ENCODE measurements at places on chromosomes 5 and 9.

GRCh38 chr9:126956917-126957686 is 42.5 kb downstream of the RALGPS1 start:
- DNase-seq = no peak

DNA sequence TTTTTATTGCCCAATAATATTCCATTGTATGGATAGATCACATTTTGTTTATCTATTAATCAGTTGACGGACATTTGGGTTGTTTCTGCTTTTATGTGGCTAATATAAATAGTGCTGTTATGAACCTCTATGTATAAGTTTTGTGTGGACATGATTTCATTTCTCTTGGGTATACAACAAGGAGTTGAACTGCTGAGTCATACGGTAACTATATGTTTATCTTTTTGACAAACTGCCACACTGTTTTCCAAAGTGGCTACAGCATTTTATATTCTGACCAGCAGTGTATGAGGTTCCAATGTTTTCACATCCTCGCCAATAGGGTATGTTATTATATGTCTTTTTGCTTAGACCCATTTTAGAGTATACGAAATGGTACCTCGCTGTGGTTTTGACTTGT is 264.3 kb downstream of the RFX3 start:
- DNase-seq = no peak

DNA sequence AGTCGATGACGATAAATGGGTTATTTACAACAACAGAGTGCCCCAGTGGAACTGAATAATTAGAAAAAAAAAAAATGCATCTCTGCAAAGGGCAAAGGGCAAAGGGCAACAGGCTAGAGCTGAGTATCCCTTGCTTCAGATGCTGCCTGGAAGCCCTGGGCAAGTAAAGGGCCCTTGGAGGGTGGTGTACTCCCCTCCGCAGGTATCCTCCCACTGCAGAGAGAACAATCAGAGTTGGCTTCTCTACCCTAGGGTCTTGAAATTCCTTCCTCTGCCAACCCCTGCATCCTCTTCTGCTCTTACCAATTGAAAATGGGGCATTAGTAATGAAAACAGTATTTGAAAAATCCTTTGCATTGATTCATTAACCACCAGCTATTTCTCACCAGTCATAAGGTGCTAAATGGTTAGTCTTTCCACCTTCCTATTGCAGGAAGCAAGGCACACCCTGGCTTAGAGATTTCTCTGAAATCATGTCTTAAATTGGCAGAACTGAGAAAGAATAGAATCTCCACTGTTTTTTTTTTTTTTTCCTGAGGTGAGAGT is 122.6 kb downstream of the SEMA6A start:
- DNase-seq = no peak

- DNase-seq = no peak
These were observed 37.0 kb downstream of the TNFSF8 start for GRCh38 chr9:114893221-114894010.

GRCh38 chr5:174735498-174736330 is 11.3 kb downstream of the MSX2 start:
- no peak for DNase-seq

DNA sequence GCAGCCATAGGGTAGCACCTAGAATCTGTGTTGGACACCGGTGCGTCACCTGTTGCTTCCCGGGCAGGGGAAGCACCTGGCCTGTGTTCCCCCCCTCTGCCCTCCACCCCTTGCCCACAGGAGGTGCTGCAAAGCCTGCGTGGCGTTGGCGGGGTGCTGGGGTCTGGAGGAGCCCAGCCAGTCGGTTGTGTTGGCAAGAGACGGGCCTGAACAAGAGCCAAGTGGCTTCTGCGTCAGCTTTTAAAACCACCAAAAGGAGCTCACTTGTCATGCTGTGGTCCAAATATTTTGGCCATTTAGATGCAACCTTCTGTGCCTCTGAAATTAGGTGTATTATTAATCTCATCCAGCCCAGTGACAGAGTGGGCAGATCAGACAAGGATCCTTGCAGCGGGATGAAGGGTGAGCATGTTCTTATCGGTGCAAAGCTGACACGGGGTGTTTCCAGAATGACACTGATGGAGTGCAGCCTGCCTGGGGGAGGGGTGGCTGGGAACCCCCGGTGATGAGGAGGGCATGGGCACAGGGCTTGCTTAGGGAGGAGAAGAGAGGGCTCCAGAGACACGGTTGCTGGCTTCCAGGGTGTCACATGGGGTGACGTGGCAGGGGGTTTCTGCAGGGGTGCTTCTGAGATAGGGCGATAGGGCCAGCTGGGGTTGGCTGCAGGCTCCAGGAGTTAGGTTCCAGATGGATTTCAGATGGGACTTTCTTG is 9.7 kb upstream of the RXRA start:
- DNase-seq = no peak
